SHP77 treated with DMSO at 0.1 percent for 48 hours (cell line): ENCODE measurements at places on chromosomes 1 and 21.

- DNase-seq: no peak
Measured at GRCh38 chr1:21822349-21822748, 10.3 kb downstream of the LDLRAD2 start.

DNA sequence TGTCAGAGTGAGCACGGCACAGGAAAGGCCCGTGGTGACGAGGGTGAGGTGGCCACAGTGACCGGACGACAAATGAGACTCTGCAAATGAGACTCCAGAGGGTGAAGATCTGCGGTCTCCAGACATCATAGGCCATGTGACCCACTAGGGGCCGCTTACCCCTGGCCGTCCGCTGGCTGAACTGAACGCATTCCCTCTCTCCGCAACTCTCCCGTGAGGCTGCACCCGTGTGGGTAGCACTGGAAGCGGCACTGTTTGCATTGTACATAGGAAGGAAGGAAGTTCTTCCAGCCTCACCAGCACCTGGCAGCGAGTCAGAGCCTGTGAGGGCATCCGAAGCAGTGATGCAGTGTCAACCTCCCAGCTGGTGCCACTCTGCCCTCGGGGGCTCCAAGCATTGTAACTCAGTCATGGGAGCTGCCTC, 23.6 kb upstream of the SPSB1 start:
- DNase-seq: peak; percentile 26

DNA sequence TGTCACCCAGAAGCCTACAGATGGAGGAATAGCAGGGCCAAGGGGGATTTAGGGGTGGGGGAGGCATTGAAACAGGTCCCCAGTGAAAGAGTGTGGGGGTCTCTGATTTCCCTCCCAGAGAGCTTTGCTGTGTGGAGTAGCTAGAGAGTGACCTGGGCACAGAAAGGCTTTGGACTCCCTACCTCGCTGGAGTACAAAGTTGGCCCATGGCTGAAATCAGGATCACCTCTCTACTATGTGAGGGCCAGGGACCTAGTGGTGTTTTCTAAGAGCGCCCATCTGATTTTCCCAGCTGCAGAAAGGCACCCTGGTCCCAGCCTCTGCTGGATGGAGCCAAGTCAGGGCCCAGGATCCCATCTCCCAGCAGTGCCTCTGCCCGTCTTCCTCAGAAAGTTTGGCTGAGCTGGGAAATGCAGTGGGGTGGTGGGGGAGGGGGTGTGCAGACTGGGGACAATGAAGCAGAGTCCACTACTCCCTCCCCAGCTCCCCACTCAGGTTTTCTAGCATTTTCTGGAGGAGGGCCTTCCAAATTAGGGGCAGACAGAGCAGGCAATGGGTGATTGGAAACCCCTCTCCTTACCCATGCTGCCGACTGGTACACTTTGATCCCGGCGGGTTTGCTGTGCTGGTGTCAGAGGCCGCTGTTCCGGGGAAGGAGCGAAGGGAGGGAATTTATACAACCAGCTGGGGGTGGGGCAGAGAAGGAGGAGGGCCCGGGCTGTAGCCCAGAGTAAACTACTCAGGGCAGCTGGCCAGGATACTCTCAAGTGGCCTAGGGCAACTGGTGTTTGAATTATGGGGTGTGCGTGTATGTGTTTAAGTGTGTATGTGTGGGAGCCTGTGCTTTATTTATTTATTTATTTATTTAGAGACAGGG, at the start of gene SELENBP1:
Gene SELENBP1, minus strand, starts transcription at position 648 of the 877 bp plus-strand sequence. Its CDS starts 64 bp downstream, at position 584.
- peak; percentile 95 for DNase-seq

GRCh38 chr1:13763222-13763621, 63.2 kb downstream of the PRDM2 start:
- no peak for DNase-seq

DNA sequence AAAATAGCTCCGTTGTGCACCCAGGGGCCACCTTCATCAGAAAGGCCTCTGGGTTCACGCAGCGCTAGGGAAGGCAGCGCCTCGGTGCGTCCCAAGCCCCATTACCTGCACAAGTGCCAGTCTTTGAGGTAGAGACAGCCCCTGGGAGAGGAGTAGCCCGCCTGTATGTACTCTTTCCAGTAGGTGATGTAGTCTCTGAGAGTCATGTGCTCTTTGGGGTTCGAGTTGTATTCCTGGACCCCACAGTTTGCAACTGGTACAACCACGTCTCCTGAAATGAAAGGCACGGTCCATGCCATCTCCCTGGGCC, 601 bp downstream of the JMJD4 start:
- no peak for DNase-seq

DNA sequence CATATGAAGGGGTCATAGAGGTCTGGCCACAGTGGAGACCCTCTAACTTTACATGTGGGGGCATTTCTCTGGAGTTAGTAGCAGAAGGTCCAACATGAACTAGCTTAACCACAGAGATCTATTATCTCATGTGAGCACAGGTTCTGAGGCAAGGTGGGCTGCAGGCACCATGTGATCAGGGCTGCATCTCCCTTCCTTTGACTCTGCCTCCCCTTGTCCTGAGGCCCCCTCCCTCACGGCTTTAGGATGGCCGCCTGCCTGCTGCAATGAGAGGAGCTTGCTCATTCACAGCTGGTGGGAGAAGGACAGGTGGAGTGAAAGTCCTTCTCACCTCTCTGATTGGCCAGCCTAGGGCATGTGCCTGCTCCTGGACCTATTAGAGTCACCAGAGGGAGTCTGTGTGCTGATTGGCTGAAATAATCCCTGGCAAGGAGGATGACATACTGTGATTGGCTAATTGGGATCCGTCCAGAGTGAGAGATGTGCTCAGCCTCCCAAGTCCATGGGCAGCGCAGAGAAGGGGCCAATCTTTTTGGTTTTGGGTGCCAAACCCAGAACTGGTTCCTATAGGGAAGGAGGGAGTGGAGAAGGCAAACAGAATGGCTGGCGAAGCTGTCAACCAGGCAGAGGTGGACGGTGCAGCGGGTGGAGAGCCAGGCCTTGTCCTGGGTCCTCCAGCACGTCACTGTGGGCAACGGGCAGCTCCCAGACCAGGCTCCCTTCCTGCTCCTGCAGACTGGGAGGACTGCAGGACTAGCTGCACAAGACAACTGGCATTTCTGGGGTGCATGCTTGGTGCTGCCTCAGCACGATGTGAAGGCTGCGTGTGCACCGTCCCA, 39.4 kb upstream of the C1orf174 start:
- DNase-seq: peak; percentile 91

GRCh38 chr1:88791192-88791591, 100.2 kb downstream of the GTF2B start:
- no peak for DNase-seq

- no peak for DNase-seq
Measured at GRCh38 chr1:211939876-211940468, 95.4 kb downstream of the INTS7 start.

DNA sequence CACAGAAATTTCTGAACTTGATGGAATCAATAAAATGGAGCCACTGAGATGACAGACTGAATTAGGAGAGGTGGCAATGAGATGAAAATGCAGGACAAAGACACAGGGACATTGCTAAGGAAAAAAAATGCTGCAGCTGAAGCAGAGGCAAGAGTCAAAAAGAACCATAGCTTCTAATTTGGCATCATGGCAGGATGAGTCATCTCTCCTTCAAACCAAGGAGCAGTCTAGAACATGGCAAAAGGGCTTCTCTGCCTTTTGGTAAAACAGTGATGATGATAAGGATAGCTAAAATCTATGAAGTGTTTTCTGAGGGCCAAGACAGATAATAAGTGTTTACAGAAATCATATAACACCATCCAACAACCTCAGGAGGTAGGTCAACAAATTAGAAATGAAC, 16.8 kb downstream of the SLC19A2 start:
- DNase-seq: no peak

GRCh38 chr21:42387843-42388340, 8.0 kb downstream of the TMPRSS3 start:
- no peak for DNase-seq

DNA sequence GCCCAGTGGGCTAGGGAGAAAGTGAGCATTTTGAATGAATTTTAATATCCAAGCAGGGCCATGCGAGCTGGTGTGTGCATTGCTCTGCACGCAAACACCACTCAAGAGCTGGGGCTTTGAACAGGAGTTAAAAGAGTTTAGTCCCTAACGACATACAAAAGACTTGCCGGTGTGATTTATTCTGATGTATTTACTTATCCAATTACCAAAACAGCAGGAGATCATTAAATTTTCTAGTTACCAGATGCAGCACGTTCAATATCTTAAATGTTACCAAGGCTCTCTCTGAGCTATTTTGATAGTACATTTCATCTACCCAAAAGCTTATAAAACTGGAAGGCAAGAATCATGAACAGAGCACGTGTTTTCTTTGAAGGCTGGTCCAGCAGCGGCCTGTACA, 30.0 kb upstream of the DMRTA2 start:
- no peak for DNase-seq

- peak; percentile 39 for DNase-seq
Measured at GRCh38 chr1:80218112-80218511, 1211.6 kb upstream of the ADGRL4 start.

DNA sequence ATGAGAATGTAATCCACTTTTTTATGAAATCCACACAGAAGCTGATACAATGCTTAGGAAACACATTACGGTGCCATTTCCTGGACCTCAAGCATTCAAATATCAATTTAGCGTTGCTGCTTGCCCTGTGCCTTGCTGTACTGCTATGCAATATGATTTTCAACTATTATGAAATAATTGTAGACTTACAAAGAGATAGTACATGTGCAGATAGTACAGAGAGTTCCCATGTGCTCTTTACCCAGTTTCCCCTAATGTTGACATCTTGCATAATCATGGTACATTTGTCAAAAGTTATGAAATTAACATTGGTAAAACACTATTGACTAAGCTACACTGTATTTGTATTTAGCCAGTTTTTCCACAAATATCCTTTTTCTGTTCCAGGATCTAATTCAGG, 37.7 kb upstream of the PTBP2 start:
- DNase-seq: no peak

GRCh38 chr1:34319218-34319617, 142.5 kb downstream of the C1orf94 start:
- DNase-seq: no peak

DNA sequence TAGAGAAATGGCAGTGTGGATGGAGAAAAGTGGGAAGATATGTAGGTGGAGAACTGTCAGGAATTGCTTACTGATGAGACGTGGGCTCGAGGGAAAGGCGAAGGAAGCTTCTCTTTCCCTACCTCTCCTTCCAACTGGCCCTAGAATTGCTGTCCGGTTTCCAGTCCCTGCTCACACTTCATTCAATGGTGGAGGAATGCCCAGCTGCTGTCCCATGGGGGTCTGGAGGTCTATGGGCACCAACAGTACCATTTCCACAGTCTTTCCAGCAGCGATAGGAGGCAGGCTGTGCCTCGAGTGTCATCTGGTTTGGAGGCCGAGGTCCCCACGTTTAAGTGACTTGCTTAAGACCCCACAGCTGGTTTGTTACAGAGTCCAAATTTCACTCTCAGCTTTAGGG, 31.5 kb upstream of the CD1D start:
- DNase-seq: no peak

DNA sequence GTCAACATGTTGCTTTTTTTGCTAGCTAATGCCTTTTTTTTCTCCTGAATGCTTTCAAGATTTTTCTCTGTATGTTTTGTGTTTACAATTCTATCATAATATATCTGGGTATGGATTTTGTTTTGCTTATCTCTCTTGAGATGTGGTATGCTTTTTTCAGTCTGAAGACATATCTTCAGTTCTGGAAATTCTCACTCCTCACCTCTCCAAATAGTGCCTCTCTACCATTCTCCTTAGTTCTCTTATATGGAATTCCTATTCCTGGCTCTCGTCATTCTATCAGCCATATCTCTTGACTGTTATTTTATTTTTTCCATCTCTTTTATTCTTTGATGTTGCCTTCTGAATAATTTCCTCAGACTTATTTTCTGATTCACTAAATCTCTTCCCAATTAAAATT, 58.4 kb downstream of the IVNS1ABP start:
- DNase-seq: no peak

- no peak for DNase-seq
Measured at GRCh38 chr1:15742339-15742801, at the start of gene TMEM82. TSS of gene TMEM82 (plus strand) at chr1:15742499. CDS start at chr1:15742560, 61 bp downstream.

DNA sequence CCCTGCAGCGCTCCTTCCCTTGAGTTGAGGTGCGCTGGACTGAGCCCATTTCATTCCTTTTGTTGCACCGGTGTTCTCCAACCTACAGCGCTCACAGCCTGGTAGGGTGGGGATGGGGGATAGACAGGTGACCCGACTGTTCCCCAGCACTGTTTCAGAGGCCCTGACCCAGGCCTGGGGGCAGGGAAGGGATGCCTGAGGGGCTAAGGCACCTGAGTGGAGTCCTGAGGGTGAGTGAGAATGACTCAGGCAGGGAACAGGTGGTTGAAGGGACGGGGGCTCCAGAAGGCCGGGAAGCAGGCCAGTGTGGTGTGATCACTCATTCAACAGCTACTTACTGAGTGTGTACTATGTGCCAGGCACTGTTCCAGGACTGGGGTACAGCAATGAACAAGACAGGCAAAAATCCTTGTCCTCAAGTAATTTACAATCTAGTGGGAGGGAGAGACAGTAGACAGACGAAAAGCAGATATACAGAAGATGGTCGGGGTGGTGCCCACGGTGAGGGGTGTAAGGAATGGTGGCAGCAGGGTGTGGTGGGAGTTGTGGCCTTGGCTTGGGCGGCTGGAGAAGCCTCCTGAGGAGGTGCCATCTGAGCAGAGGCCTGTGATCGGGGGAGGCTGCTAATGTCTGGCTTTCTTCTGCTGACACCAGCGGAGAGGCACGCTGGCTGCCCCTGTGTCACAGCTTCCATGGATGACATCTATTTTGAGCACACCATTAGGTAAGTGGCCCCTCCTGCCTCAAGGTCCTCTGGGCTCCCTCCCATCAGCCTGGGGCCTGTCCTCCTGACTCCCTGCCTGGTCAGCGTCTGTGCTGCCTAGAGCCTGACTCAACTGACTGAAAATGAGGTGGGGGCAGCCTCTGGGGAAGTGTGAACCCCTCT, 37.4 kb downstream of the ACOT11 start:
- DNase-seq: no peak

DNA sequence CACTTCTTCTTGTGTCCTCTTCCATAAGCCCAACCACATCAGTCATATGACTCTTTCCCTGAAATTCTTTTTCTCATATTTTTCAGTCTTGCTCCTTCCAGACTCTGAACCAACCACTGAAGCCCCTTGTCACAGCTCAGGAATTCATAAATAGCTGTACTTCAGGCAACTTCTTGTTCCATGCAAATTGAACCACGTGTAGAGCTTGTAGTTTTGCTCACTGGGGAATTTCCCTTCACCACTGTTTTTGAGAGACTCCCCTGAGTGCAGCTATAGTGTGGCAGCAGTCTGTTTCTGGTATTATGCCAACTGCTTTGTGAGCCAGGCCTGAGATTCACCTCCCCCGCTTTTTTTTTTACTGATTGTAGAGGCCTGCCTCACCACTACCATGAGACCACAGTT, 150.3 kb upstream of the SPAG17 start:
- no peak for DNase-seq

- no peak for DNase-seq
Measured at GRCh38 chr21:44425895-44426662, 29.2 kb upstream of the LRRC3 start.

DNA sequence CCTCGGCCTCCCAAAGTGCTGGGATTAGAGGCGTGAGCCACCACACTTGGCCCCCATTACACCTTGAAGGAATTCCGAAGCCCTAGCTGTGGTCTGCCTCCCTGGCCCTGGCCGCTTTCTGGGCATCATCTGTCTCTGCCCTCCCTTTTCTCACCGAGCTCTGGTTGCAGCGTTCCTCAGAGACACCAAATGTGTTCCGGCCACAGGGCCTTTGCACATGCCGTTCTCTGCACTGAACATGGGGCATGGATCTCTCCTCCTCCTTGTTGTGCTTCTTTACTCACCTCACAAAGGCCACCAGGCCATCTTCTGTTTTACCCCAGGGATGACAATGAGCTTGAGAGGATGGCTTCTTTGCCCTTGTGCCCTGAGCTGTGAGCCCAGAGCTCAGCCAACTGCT, 39.3 kb downstream of the CA6 start:
- DNase-seq: no peak
